Activated T-cell treated with anti-CD3 and anti-CD28 coated beads for 1 hour (primary cell): ENCODE measurements at places on chromosomes 13 and 19.

DNA sequence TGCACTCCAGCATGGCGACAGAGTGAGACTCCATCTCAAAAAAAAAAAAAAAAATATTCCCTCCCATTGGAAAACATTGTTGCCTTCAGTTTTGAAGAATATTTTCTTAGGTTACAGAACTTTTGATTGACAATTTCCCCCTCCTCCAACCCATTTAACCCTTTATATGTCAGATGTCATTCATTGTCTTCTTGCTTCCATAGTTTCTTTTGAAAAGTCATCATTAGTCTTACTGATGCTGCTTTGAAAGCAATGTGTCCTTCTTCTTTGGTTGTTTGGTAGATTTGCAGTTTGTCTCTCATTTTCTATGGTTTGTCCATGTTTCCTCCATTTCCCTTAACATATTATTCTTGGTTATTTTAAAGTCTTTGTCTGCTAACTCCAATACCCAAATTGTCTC lies 25.4 kb downstream of the ZNF558 start:
- DNase-seq, result no peak

DNA sequence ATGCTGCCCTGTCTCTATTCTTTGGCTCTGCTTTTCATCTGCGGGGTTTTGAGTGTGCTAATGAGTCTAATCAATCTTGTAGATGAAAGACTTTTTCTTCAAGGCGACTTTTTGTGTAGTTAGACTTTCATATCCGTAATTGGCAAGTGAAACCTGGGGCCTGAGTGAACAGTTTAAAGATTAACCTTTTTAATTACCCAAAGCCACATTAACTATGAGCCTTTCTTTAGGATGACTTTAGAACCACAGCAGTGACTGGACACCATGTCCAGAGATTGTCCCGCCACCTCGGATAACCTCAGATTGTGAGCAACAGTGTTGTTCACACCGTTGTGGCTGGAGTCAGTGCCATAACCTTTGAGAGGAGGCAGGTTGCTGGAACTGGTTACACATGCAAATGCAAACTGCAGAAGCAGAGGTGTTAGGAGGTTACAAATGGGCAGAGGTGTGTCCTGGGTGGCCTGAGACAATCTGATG lies 58.7 kb downstream of the SIAH3 start:
- no peak for DNase-seq

DNA sequence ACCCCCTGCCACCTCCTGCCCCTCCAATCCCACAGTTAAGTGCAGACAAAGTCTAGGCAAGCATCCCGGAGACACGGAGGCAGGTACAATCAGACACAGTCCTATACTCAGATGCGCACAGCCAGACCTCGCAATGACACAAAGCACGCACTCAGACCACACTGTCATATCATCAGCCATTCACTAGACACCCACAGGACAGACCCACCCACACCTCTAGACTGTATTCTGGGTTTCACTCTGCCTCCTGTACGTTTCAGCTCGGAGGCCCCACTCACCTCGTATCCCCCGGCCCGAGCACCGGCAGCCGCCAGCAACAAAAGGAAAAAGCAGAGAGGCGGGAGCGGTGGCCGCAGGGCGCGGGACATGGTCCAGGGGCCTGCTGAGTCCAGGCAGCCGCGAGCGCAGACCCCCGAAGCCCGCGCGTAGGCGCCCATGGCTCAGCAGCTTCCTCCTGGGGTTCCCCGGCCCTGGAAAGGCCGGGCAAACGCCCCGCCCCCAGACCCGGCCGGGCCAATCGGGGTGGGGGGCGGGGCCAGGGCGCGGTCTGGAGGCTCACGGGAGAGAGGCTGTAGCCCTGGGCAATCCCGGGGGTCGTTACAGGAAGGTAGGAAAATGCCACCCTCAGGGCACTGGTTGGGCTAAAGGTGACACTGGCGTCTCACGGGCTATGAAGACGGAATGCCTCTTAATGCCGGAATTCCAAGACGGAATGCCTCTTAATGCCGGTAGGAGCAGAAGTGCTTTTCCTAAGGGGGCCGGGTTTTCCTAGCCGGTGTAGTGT lies at the start of the genes MAN2B1 and WDR83:
TSS of gene MAN2B1 (minus strand) at position 478 of the 784 bp plus-strand sequence. CDS start at position 437, 41 bp downstream.
TSS of gene WDR83 (plus strand) at position 543 of the 784 bp plus-strand sequence. CDS start 2,984 bp downstream, outside the sequence.
- DNase-seq, result peak; percentile 70

GRCh38 chr19:50835785-50836542 lies 2.6 kb upstream of the KLK15 start:
- DNase-seq, result peak; percentile 51

DNA sequence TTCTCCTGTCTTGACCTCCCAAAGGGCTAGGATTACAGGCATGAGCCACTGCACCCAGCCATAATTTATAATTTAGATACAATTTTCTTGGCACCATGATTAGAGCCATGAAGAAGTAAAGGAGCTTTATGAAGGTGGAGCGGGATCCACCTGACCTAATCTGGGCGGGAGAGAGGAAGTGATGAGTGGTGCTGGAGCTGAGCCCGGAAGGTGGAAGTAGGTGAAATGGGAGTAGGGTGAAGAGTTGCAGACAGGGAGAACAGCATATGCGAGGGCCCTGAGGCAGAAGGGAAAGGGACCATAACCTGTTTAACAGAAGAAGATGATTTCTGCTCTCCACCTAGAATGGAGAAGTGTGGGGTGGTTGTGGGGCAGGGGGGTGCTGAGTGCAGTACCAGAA lies 4.2 kb downstream of the BLOC1S3 start:
- DNase-seq, result no peak

GRCh38 chr19:16141043-16141442 lies 2.4 kb upstream of the HSH2D start:
- no peak for DNase-seq

DNA sequence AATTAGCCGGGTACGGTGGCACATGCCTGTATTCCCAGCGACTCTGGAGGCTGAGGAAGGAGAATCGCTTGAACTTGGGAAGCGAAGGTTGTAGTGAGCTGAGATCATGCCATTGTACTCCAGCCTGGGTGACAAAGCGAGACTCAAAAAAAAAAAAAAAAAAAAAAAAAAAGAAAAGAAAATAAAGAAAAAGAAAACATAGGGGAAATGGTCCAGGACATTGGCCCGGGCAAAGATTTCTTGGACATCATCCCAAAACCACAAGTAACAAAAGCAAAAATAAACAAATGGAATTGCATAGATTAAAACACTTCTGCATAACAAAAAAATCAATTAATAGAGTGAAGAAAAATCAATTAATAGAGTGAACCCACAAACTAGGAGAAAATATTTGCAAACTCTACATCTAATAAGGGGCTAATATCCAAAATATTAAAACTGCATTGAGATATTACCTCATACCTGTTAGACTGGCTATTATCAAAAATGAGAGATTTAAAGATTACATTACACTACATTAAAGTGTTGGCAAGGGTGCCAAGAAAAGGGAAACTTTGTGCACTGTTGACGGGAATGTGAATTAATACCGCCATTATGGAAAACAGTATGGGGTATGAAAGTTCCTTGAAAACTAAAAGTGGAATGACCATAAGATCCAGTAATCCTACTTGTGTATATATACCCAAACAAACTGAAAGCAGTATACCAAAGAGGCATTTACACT lies 18.5 kb upstream of the ABCC4 start:
- DNase-seq, result no peak

DNA sequence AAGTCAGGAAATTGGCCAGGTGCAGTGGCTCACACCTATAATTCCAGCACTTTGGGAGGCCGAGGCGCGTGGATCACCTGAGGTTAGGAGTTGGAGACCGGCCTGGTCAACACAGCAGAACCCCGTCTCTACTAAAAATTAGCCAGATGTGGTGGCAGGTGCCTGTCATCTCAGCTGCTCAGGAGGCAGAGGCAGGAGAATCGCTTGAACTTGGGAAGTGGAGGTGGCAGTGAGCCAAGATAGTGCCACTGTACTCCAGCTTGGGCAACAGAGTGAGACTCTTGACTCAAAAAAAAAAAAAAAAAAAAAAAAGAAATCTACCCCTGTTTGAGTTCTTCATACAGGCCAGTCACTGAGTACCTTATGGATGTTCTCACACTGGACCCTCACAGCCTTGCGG lies 42.0 kb downstream of the SLC15A1 start:
- no peak for DNase-seq

DNA sequence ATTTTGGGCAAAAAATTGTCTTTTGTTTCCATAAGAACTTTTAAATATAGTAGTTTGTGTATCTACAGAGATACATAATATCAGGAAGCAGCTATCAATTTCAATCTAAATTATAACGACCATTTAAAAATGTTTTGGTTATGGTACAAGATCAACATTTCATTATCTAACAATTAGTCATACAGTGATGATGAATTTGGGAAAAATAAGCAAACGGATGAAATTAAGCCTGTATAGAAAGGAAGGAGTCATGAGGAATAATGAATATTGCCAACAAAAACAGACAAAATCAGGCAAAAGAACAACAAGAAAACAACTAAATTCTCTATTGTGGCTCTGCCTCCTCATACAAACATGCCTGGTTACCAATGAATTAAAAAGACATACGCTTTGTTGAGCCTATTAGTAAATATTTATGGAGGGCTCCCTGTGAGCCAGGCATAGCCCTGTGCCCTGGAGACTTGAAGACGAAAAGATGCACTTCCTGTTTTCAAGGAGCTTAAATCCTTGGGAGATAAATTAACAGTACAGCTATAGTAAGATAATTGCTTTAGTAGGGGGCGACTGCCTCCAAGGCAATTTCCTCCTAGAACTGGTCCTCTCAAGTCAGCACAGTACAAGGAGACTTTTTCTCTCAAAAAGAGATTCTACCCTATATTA lies 73.0 kb downstream of the NALCN start:
- no peak for DNase-seq
